Activated CD8-positive, alpha-beta T cell treated with anti-CD3 and anti-CD28 coated beads, Interleukin-2, amount 10 ng/mL, durations not matched to agents 7 days and 5 days (primary cell): ENCODE measurements at places on chromosomes 5 and 9.
A peak's percentile ranks its signal among the peaks of the same experiment; 100 is the strongest.

DNA sequence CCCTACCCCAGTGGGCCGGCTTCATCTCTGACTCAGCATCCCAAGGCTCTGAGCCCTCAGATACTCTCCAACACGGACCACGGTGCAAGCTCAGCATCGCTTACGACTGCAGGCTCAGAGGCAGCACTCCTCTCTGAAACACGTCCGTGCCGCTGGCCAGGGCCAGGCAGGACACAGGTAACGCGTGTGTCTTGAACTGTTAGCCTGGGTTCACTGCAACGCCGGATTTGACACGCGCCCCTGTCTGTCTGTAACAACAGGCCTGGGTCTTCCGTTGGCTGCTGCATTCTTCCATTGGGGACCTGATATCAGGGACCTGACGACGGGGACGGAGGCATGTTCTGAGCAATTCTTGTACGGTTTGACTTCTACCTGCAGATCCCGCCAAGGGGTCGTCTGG lies 6.4 kb downstream of the SLC6A3 start:
- H3K27ac ChIP-seq: no peak overlapping the region
- no peaks in the 10 kb centered on the region for H3K36me3 ChIP-seq
- DNase-seq: no peak
- H3K4me3 ChIP-seq: no peak overlapping the region
- peaks cover 17% of the 10 kb centered on the region for H3K27me3 ChIP-seq

DNA sequence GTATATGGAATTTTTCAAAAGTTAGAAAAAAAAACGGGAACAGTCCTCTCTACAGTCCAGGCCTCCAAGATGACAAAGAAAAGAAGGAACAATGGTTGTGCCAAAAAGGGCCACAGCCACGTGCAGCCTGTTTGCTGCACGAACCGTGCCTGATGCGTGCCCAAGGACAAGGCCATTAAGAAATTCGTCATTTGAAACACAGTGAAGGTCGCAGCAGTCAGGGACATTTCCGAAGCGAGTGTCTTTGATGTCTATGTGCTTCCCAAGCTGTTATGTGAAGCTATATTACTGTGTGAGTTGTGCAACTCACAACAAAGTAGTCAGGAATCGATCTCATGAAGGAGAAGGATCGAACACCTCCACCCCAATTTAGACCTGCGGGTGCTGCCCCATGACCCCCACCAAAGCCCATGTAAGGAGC lies 37.4 kb downstream of the HMGCR start:
- DNase-seq: no peak
- H3K36me3 ChIP-seq: peaks cover 16% of the 10 kb centered on the region
- H3K4me1 ChIP-seq: no peaks in the 10 kb centered on the region
- H3K27ac ChIP-seq: no peak overlapping the region
- H3K27me3 ChIP-seq: no peaks in the 10 kb centered on the region

DNA sequence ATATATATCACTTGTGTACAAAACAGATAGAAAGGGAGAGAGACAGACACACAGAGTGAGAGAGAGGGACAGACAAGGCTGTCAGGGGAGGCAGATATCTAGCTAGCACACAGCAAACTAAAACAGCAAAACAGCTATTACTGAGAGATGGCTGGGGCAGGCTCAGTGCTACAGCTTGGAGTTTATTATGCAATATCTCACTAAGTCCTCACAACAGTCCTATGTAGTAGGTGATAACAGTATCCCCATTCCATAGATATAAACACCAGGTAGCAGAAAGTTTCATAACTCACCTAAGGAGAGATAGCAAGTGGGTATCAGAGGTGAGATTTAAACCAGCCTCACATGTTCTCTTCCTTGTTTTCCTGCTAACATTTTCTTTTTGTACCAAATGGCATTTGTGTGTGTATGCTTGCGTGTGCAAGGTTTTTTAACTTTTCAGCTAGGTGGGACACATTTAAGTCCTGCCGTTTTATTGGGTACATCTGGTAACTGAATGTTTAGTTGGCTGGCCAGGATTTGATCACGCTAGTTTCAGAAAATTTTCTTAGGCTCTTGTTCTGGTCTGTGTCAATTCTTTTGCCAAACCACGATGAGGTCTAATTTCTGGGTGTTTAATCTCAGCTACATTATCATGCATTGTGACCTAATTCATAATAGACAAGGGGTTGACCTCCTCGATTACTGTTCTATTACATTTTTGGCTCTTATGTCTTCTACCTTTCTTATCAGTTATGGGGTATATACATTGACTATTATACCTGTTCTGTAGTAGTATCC lies 105.1 kb downstream of the LMNB1 start:
- no peak for DNase-seq
- no peaks in the 10 kb centered on the region for H3K4me1 ChIP-seq
- no peaks in the 10 kb centered on the region for H3K36me3 ChIP-seq
- H3K4me3 ChIP-seq: no peak overlapping the region

DNA sequence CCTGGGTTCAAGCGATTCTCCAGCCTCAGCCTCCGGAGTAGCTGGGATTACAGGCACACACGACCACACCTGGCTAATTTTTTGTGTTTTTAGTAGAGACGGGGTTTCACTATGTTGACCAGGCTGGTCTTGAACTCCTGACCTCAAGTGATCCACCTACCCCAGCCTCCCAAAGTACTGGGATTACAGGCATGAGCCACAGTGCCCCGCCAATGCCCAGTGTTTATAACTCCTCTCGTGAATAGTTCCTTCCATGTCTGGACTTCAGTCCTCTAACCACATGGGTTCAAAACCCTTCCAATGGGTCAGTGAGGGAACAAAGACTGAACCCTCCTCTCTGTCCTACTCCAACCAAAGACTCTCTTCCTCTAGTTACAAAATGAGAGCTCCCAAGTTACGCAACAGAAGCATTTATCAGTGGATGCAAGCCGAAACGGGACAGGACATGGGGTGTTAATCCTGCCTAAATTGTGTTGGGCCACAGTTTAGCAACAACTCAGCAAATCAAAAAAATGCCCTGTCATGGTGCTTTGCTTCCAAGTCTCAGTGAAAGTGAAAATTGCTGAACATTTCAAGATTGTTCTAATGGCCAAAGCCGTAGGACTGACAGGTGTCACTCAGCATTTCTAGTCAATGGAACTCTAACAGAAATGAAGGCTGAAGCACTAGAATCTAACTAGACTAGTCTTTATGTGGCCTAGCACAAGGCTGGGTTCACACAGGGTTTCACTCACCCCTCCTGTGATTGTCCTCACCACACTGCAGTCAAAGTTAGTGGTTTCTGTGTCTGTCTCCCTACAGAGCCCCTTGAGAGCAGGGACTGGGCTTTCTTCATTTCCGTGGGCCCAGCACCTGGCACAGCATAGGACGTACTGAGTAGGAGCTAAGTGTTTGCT lies 3.2 kb upstream of the TMEM245 start:
- H3K4me3 ChIP-seq: no peak overlapping the region
- no peak for DNase-seq
- peaks cover 31% of the 10 kb centered on the region for H3K4me1 ChIP-seq

GRCh38 chr5:31585166-31585894 lies 53.2 kb downstream of the C5orf22 start:
- H3K4me1 ChIP-seq: no peaks in the 10 kb centered on the region
- H3K4me3 ChIP-seq: no peak overlapping the region
- no peak overlapping the region for H3K27ac ChIP-seq
- H3K27me3 ChIP-seq: peaks cover 11% of the 10 kb centered on the region
- no peak for DNase-seq
- no peaks in the 10 kb centered on the region for H3K36me3 ChIP-seq

GRCh38 chr9:93955111-93955980 lies at the start of gene BARX1:
BARX1 (minus strand) TSS chr9:93955355; CDS start chr9:93955146, 209 bp downstream.
- H3K4me3 ChIP-seq: peak within 1 kb of the TSS; percentile 44
- peaks cover 6% of the 10 kb centered on the region for H3K36me3 ChIP-seq
- DNase-seq: peak; percentile 49
- H3K4me1 ChIP-seq: peaks cover 48% of the 10 kb centered on the region
- H3K27ac ChIP-seq: peak within 1 kb of the TSS; percentile 8

- H3K4me3 ChIP-seq: no peak overlapping the region
- no peaks in the 10 kb centered on the region for H3K4me1 ChIP-seq
- H3K27ac ChIP-seq: no peak overlapping the region
- no peak for DNase-seq
- no peaks in the 10 kb centered on the region for H3K36me3 ChIP-seq
Observed at GRCh38 chr5:9977070-9977469, 272.6 kb downstream of the ATPSCKMT start.

DNA sequence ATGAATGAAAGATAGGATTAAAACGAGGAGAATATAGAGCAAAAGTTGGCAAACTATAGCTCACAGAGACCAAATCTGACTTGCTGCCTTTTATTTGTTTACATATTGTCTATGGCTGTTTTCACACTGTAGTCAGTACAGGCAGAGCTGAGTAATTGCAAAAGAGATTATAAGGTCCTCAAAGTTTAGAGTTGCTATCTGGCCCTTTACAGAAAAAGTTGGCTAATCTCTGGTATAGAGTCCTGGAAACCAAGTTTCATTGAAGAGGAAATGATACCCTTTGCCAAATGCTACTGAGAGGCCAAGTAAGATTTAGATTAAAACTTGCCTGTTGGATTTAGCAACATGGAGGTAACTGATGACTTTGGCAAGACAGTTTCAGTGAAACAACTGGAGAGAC lies 36.0 kb downstream of the LYRM7 start:
- no peaks in the 10 kb centered on the region for H3K27me3 ChIP-seq
- no peak for DNase-seq
- peaks cover 5% of the 10 kb centered on the region for H3K36me3 ChIP-seq
- H3K27ac ChIP-seq: no peak overlapping the region
- no peak overlapping the region for H3K4me3 ChIP-seq

GRCh38 chr5:2696156-2696807 lies 55.2 kb downstream of the IRX2 start:
- no peaks in the 10 kb centered on the region for H3K4me1 ChIP-seq
- no peaks in the 10 kb centered on the region for H3K36me3 ChIP-seq
- DNase-seq: no peak
- no peak overlapping the region for H3K4me3 ChIP-seq

GRCh38 chr9:133987946-133988665 lies 4.0 kb downstream of the VAV2 start:
- peaks cover 7% of the 10 kb centered on the region for H3K27me3 ChIP-seq
- H3K36me3 ChIP-seq: no peaks in the 10 kb centered on the region
- no peak for DNase-seq
- H3K4me1 ChIP-seq: peaks cover 3% of the 10 kb centered on the region

- H3K4me3 ChIP-seq: no peak overlapping the region
- H3K27me3 ChIP-seq: no peaks in the 10 kb centered on the region
- no peak for DNase-seq
- H3K27ac ChIP-seq: no peak overlapping the region
- no peaks in the 10 kb centered on the region for H3K36me3 ChIP-seq
Observed at GRCh38 chr5:3734632-3735031, 139.0 kb downstream of the IRX1 start.

GRCh38 chr9:116942593-116943061 lies 255.5 kb downstream of the TRIM32 start:
- H3K36me3 ChIP-seq: no peaks in the 10 kb centered on the region
- DNase-seq: no peak
- no peaks in the 10 kb centered on the region for H3K4me1 ChIP-seq
- no peaks in the 10 kb centered on the region for H3K27me3 ChIP-seq
- no peak overlapping the region for H3K27ac ChIP-seq

DNA sequence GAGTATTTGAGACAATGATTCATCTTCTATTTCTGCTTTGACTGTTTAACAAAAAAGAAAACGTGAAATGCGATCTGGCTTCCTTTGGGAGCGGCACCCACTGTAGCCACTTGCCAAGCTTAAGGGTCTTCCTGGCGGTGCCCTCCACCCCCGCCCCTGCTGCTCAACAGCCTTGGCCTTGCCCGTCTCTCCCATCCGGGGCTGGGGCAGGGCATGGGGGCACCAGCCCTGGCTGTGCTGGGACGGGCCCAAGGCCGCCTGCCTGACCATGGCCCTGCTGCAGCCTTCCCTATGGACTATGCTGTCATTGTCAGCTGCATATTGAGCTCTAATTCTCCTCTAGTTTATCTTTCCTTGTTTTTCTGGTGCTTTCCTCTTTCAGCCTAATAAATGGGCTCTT lies 115.8 kb upstream of the CACNA1B start:
- no peak overlapping the region for H3K27ac ChIP-seq
- H3K4me3 ChIP-seq: no peak overlapping the region
- H3K27me3 ChIP-seq: no peaks in the 10 kb centered on the region
- peaks cover 70% of the 10 kb centered on the region for H3K36me3 ChIP-seq
- peaks cover 26% of the 10 kb centered on the region for H3K4me1 ChIP-seq

DNA sequence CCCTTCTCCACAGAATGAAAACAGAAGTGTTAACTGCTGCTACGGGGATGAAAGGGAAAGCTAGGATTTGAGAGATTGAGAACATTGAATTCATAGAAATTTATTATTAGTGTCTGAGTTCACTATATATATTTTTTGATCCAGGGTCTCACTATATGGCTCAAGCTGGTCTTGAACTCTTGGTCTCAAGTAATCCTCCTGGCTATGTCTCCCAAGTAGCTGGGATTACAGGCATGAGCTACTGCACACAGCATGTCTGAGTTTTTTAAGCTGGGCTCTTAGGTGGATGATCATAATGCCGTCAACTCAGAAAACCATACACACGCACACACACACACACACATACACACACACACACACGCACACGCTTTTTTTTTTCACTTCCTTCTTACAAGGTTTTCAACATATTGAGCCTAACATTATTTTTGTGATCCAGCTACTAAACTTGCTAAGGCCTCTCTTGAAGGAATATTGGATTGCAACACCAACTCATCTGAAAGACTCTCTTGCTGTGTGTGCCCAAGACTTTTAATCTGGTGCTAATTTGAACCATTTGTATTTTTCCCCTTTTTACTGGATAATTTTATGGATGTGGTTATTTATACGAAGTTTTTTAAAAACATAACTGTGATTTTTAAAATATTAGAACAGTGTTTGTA lies 1045.4 kb downstream of the DTWD2 start:
- no peaks in the 10 kb centered on the region for H3K36me3 ChIP-seq
- no peak overlapping the region for H3K27ac ChIP-seq
- no peaks in the 10 kb centered on the region for H3K27me3 ChIP-seq

GRCh38 chr5:2141254-2142000 lies 258.7 kb upstream of the IRX4 start:
- H3K27me3 ChIP-seq: no peaks in the 10 kb centered on the region
- no peak for DNase-seq
- H3K27ac ChIP-seq: no peak overlapping the region
- no peak overlapping the region for H3K4me3 ChIP-seq

GRCh38 chr9:85136507-85136906 lies 467.0 kb downstream of the NTRK2 start:
- DNase-seq: no peak
- H3K27ac ChIP-seq: no peak overlapping the region
- no peaks in the 10 kb centered on the region for H3K36me3 ChIP-seq

DNA sequence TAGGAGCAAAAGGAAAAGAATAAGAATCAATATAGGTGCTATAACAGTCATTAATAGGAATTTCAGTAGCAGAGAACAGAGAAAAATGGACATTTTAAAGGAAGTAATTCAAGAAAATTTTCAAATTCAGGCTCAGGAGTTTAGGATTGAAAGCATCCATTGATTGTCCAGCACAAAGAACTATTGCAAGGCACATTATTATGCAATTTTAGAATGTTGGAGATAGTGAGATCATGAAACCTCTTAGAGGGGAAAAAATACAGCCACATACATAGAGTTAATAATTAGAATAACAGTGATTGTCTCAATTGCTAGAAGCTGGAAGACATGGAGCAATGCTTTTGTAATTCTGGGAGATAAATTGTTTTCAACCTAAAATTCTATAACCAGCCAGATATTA lies 31.5 kb downstream of the CNTLN start:
- no peak overlapping the region for H3K4me3 ChIP-seq
- no peaks in the 10 kb centered on the region for H3K27me3 ChIP-seq
- DNase-seq: no peak
- no peaks in the 10 kb centered on the region for H3K4me1 ChIP-seq
- H3K27ac ChIP-seq: no peak overlapping the region
